ENCODE measurements at places on chromosomes 11 and 22. TPM values are rescaled to one million over a fixed set of nuclear protein-coding genes. Genes with fewer than 3 reads are reported as not detected.

Gene CDC42EP2
- total RNA-seq = 1.9 TPM

Gene KCNJ11
- 2.3 TPM for total RNA-seq

Gene PATE4
- not detected for total RNA-seq

Gene CCDC116
- not detected for total RNA-seq

Gene AMBRA1
- 51.4 TPM for total RNA-seq

Gene NDUFA6
- total RNA-seq = 40.2 TPM

Gene MS4A6E
- total RNA-seq = not detected

Measured in suprapubic skin (tissue), 4 donors.